ENCODE measurements at places on chromosomes 4 and X. TPM values are rescaled to one million over a fixed set of nuclear protein-coding genes. Genes with fewer than 3 reads are reported as not detected.

- no peak overlapping the region for H3K27ac ChIP-seq
- no peaks in the 10 kb centered on the region for H3K4me1 ChIP-seq
- no peak for DNase-seq
- no peaks in the 10 kb centered on the region for H3K36me3 ChIP-seq
- peaks cover 4% of the 10 kb centered on the region for H3K27me3 ChIP-seq
These were observed 19.7 kb upstream of the GPR78 start for GRCh38 chr4:8560265-8561047.

DNA sequence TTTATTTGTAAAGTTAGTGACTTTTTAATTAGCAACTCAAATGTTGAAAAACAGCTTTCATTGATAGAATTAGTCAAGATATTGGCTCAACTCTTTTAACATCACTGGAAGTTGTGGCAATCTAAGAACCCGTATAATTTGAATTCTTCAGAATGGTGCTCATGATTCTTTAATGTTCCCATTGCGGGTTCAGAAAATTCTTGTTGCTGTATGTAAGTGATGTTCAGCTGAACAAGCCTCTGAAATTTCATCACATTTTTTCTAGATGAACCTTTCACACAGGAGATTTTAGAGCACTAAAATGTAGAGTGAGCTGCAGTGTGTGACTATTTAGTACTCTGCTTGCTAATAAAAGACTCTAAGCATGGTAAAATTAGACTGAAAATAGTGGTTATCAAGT is 1317.7 kb downstream of the FSTL5 start:
- H3K4me1 ChIP-seq, result no peaks in the 10 kb centered on the region
- no peaks in the 10 kb centered on the region for H3K27me3 ChIP-seq
- no peak overlapping the region for H3K4me3 ChIP-seq
- H3K27ac ChIP-seq, result no peak overlapping the region

DNA sequence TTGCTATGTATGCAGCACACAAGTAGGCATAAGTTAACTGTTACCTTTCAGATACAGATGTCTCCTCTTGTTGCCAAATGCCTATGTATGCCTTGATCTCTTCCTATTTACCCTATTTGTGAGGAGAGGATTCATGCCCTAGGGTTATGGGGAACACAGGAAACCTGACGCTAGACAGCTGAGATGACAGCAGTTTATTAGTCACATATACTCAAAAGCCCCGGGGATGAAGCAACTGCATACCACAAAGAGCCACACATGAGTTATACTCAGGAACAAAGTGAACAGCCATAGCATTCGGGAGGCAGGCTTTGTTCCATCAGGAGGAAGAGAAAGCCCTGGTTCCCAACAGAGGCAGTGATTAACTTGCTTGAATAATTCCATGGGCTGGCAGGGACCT is 1011.7 kb upstream of the PCDH7 start:
- H3K27me3 ChIP-seq, result no peaks in the 10 kb centered on the region
- no peaks in the 10 kb centered on the region for H3K4me1 ChIP-seq
- no peak overlapping the region for H3K27ac ChIP-seq
- H3K4me3 ChIP-seq, result no peak overlapping the region
- H3K36me3 ChIP-seq, result no peaks in the 10 kb centered on the region

DNA sequence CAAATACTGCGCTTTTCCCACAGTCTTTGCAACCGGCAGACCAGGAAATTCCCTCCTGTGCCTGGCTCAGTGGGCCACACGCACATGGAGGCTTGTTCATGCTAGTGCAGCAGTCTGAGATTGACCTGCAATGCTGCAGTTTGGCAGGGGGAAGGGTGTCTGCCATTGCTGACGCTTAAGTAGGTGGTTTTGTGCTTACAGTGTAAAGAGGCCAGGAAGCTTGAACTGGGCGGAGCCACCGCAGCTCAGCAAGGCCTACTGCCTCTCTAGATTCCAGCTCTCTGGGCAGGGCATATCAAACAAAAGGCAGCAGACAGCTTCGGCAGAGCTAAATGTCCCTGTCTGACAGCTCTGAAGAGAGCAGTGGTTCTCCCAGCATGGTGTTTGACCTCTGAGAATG is 390.5 kb upstream of the TECRL start:
- H3K27me3 ChIP-seq, result no peaks in the 10 kb centered on the region
- no peaks in the 10 kb centered on the region for H3K4me1 ChIP-seq
- no peak overlapping the region for H3K4me3 ChIP-seq
- H3K36me3 ChIP-seq, result no peaks in the 10 kb centered on the region
- no peak overlapping the region for H3K27ac ChIP-seq
- no peak for DNase-seq

- H3K27me3 ChIP-seq, result no peaks in the 10 kb centered on the region
- no peak overlapping the region for H3K27ac ChIP-seq
These were observed 104.1 kb upstream of the GPRIN3 start for GRCh38 chr4:89411539-89412309.

DNA sequence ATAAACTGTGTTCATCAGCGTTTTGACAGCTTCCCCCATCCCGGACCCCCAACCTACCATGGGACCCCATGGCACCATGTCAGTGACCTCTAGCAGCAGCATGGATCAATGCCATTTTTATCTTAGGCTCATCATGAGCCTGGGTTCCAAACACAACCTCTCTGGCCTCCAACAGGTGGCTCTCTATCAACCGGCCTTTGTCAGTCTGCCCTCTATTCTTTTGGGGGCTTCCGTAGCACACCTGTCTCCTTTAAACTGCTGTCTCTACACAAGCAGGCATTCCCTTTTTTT is 721 bp upstream of the TMEM150C start:
- H3K4me1 ChIP-seq, result no peaks in the 10 kb centered on the region
- peaks cover 18% of the 10 kb centered on the region for H3K27me3 ChIP-seq
- DNase-seq, result no peak
- H3K36me3 ChIP-seq, result no peaks in the 10 kb centered on the region
- no peak overlapping the region for H3K4me3 ChIP-seq

- peak overlapping the region; percentile 77 for H3K27ac ChIP-seq
- peaks cover 10% of the 10 kb centered on the region for H3K4me1 ChIP-seq
- H3K27me3 ChIP-seq, result no peaks in the 10 kb centered on the region
- H3K4me3 ChIP-seq, result no peak overlapping the region
- no peaks in the 10 kb centered on the region for H3K36me3 ChIP-seq
- DNase-seq, result no peak
These were observed 48.7 kb downstream of the HTT start for GRCh38 chr4:3123181-3123671.

GRCh38 chr4:86015412-86016350 is 344.2 kb downstream of the MAPK10 start:
- H3K4me3 ChIP-seq, result no peak overlapping the region
- no peak for DNase-seq
- H3K27me3 ChIP-seq, result no peaks in the 10 kb centered on the region
- no peaks in the 10 kb centered on the region for H3K4me1 ChIP-seq
- H3K36me3 ChIP-seq, result no peaks in the 10 kb centered on the region

GRCh38 chr4:69122476-69122875 is 26.2 kb downstream of the UGT2B7 start:
- H3K36me3 ChIP-seq, result no peaks in the 10 kb centered on the region
- no peak overlapping the region for H3K27ac ChIP-seq
- no peaks in the 10 kb centered on the region for H3K4me1 ChIP-seq
- H3K27me3 ChIP-seq, result no peaks in the 10 kb centered on the region

DNA sequence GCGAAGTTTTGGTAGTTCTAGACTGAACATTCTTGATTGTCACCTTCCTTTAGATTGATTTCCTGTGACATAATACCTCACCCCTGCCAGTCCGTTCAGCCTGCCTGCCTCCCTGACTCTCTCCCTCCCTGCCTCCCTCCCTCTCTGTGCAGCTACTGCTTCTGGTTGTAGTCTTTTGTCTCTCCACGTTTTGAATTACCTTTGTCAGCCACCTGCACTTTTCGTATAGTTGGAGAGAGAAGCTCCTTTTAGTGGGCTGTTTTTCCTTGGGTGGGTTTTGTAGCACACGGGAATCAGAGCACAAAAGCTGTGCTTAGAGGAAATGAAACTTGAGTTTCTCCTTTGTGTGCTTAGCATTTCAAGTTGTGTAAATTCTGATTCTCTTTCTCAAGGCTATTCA is 32.6 kb upstream of the MSMO1 start:
- no peak for DNase-seq
- H3K27me3 ChIP-seq, result no peaks in the 10 kb centered on the region
- no peak overlapping the region for H3K4me3 ChIP-seq
- H3K36me3 ChIP-seq, result no peaks in the 10 kb centered on the region
- no peaks in the 10 kb centered on the region for H3K4me1 ChIP-seq

DNA sequence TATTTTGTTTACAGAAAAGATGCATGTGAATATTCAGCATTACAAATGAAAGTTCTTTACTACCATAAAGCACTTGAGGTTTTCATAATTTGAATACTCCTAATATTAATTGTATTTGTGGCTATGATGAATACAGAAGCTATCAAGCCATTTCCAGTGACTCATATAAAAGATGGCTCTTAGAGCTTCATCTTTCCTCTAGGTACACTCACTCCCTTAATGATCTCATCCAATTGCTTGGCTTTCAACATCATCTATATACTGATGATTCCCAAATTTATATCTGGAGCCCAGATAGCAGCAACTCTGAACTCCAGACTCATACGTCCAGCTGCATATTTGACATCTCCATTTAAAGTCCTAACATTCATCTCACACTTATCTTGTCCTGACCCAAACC is 183.4 kb upstream of the FAM241A start:
- H3K27ac ChIP-seq, result no peak overlapping the region
- H3K27me3 ChIP-seq, result no peaks in the 10 kb centered on the region
- H3K4me3 ChIP-seq, result no peak overlapping the region
- peaks cover 10% of the 10 kb centered on the region for H3K4me1 ChIP-seq

- H3K27ac ChIP-seq, result no peak overlapping the region
- DNase-seq, result no peak
- no peaks in the 10 kb centered on the region for H3K4me1 ChIP-seq
These were observed 113.1 kb downstream of the STK32B start for GRCh38 chr4:5164221-5164912.

GRCh38 chrX:17417372-17417771 is 42.4 kb downstream of the NHS start:
- H3K27ac ChIP-seq, result no peak overlapping the region
- H3K27me3 ChIP-seq, result no peaks in the 10 kb centered on the region
- no peaks in the 10 kb centered on the region for H3K36me3 ChIP-seq
- H3K4me3 ChIP-seq, result no peak overlapping the region
- DNase-seq, result no peak

- no peak overlapping the region for H3K4me3 ChIP-seq
- H3K27ac ChIP-seq, result no peak overlapping the region
- DNase-seq, result no peak
- peaks cover 9% of the 10 kb centered on the region for H3K36me3 ChIP-seq
- H3K4me1 ChIP-seq, result no peaks in the 10 kb centered on the region
- H3K27me3 ChIP-seq, result no peaks in the 10 kb centered on the region
These were observed 118.6 kb downstream of the LRBA start for GRCh38 chr4:150896497-150896896.

GRCh38 chr4:76744241-76744921 is 153.6 kb downstream of the SOWAHB start:
- DNase-seq, result no peak
- peak overlapping the region; percentile 62 for H3K27ac ChIP-seq
- peaks cover 9% of the 10 kb centered on the region for H3K4me1 ChIP-seq
- no peak overlapping the region for H3K4me3 ChIP-seq

GRCh38 chr4:150252306-150252705 is 174.1 kb downstream of the DCLK2 start:
- H3K36me3 ChIP-seq, result no peaks in the 10 kb centered on the region
- H3K4me1 ChIP-seq, result peaks cover 21% of the 10 kb centered on the region
- no peak overlapping the region for H3K4me3 ChIP-seq
- peak overlapping the region; percentile 2 for H3K27ac ChIP-seq
- DNase-seq, result no peak

DNA sequence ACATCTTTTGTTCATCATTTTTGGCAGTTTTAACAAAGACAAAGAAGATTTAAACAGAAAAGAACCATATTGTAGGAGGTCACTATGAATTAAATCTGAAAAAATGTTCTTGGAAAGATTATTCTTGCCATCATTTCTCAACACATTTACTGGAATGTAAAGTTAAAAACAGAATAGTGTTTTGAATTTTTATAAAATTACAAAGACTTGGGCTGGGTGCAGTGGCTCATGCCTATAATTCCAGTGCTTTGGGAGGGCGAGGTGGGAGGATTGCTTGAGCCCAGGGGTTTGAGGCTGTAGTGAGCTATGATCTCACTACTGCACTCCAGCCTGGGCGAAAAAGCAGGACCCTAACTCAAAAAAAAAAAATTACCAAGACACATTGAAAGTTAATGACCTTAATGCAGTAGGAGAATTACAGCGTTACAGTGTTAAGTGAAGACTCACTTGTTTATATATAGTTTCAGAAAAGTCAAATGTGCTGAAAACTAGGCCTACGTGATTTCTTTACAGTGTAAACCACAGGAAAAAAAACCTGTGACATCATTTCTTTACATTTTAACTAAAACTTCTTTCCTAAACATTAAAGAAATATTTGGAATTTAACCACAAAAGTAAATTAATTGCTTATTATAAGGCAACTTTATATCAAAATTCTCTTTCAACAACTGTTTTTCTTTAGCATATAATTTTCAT is 7.9 kb downstream of the FAM13A start:
- H3K27me3 ChIP-seq, result no peaks in the 10 kb centered on the region
- DNase-seq, result no peak
- H3K27ac ChIP-seq, result no peak overlapping the region
- no peaks in the 10 kb centered on the region for H3K36me3 ChIP-seq
- H3K4me3 ChIP-seq, result no peak overlapping the region

- H3K4me1 ChIP-seq, result no peaks in the 10 kb centered on the region
- no peak overlapping the region for H3K27ac ChIP-seq
- H3K4me3 ChIP-seq, result no peak overlapping the region
- DNase-seq, result no peak
These were observed 62.2 kb downstream of the PRKX start for GRCh38 chrX:3651277-3651676.

GRCh38 chr4:140168474-140168873 is 14.5 kb upstream of the MAML3 start:
- H3K36me3 ChIP-seq, result no peaks in the 10 kb centered on the region
- DNase-seq, result no peak
- H3K27me3 ChIP-seq, result no peaks in the 10 kb centered on the region

DNA sequence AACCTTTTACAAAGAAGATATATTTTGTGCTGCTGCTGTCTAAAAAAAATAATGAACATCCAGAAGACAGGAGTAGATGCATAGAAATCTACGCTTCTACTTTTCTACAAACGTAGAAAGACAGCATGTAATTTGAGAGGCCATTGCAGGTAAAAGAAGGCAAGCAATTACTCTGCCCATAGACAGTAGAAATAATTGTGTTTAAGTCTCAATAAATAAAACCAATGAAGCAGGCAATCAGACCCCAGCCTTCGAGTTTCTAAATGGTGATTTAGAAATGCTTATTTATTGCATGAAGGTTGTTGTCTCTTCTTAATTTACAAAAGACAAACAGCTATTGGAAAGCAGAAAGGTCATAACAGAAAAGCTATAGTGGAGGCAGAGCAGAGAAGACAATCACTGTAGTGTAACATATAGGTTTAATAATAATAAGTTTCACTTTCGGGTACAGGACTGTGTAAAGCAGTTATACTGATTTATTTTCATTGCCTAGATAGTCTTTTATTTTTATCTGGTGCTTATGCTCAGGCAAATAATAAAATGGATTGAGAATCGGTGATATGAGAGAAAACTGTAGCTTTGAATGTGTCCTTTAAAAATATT is 123.0 kb upstream of the TACR3 start:
- H3K4me1 ChIP-seq, result no peaks in the 10 kb centered on the region
- DNase-seq, result no peak
- no peak overlapping the region for H3K27ac ChIP-seq
- H3K4me3 ChIP-seq, result no peak overlapping the region
- no peaks in the 10 kb centered on the region for H3K27me3 ChIP-seq

BEX1 gene
- total RNA-seq, result 3.0 TPM

RRH gene
- total RNA-seq, result not detected

TLR6 gene
- 4.9 TPM for total RNA-seq

MAGEE2 gene
- total RNA-seq, result not detected

AFM gene
- not detected for total RNA-seq

SMR3B gene
- not detected for total RNA-seq

ANOS1 gene
- not detected for total RNA-seq

CCNQ gene
- 32.5 TPM for total RNA-seq

SORCS2 gene
- total RNA-seq, result 0.48 TPM

NXT2 gene
- total RNA-seq, result 8.9 TPM

ODAPH gene
- total RNA-seq, result not detected

CDX4 gene
- not detected for total RNA-seq

MAGEA10 gene
- total RNA-seq, result not detected

HAND2 gene
- 43.4 TPM for total RNA-seq

All from transverse colon (tissue), 4 donors.